T-helper 17 cell (primary cell): ENCODE measurements at places on chromosomes 3 and 15. TPM values are rescaled to one million over a fixed set of nuclear protein-coding genes. Genes with fewer than 3 reads are reported as not detected.

DNA sequence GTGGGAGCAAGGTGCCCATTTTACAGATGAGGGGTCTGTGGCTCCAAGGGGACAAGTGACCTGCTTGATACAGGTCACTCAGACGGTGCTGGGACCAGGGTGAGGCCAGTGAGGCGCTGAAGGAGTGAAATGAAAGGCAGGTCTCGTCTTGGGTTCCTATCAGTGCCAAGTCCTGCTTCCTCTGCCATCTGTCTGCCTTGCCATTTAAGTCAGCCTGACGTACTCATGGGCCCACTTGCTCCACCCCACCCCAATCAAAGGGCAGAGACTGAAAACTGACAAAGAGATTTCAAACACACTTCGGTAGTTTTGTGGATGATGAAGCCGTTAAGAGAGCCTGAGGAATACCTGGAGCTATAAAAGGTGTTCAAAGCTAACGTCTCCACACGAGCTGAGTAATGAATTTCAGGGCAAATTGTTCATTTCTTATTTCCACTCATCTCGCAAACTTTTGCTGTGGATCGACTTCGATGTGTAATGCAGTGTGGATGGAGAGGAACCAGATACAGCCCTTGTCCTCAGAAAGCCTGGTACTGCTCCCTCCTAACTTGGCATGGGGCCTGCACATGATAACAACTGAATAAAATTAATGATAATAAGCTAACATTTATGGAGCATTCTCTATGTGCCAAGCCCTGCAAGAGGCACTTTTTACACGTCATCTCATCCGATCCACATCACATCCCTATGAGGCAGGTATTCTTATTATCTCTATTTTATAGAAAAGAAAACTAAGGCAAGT lies 36.6 kb downstream of the ATP2B2 start:
- no peak for DNase-seq

The AMIGO3 gene
- total RNA-seq, result 0.99 TPM

The PAQR5 gene
- not detected for total RNA-seq

DNA sequence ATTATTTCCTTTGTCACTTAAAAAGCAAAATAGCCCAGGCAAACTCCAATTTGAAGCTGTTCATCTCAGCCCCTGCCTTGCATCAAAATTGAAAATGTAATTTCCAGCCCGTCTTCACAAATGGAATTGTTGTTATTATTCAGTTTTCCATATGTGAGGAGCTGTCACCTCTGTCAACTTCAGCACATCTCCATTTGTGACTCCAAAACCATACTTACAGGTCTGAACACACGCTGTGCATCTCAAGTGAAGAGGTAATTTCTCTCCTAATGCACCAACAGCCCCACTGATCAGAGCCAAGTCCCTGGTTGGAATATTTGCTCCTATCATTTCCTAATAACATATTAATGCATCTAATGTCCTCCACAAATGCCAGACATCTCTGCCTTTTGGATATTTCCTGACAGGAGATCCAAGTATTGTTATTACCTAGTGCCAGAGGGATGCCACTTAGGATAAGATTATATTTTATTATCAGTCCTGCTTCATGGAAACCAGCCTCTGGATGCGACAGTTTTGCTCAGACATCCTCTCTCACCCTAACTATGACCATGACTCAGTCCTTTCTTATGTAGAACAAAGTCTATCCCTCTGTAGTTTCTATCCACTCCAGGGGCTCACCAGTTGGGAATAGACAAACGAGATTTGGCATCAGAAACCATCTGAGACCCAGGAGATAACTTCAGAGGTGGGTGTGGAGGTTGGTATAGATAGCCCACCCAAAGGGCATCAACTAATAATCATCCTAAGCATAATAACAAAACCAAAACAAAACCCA lies 379.8 kb downstream of the VPS13C start:
- no peak for DNase-seq

The TLE3 gene
- 115 TPM for total RNA-seq

The GFM1 gene
- 38.3 TPM for total RNA-seq

- no peak for DNase-seq
These were observed 49.5 kb upstream of the SLC9A9 start for GRCh38 chr3:143897576-143898295.

DNA sequence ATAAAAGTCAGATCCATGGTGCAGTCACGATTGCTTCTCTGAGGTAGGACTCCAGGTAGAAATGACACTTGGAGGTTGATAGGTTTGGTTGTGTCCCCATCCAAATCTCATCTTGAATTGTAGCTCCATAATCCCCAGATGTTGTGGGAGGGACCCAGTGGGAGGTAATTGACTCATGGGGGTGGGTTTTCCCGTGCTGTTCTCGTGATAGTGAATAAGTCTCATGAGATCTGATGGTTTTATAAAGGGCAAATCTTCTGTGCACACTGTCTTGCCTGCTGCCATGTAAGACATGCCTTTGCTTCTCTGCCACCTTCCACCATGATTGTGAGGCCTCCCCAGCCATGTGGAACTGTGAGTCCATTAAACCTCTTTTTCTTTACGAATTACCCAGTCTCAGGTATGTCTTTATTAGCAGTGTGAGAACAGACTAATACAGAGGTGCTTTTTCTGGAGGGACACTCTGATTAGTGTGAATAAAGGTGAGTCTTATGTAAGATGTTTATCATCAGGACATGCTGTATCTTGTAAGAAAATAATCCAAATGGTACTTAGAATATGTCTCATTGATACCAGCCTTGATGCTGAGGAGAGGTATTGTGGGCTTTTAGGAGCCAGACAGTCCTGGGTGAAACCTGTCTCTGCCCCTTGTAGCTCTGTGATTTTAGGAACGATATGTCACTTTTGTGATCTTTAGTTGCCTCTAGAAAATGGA lies 43.0 kb downstream of the SLCO3A1 start:
- DNase-seq, result no peak

GRCh38 chr15:95235033-95235432 lies 1003.7 kb downstream of the MCTP2 start:
- DNase-seq, result no peak

The PRSS50 gene
- not detected for total RNA-seq

- DNase-seq, result no peak
These were observed 488.2 kb upstream of the ROBO2 start for GRCh38 chr3:76551739-76552138.

GRCh38 chr3:59116233-59116537 lies 66.4 kb upstream of the CFAP20DC start:
- no peak for DNase-seq

DNA sequence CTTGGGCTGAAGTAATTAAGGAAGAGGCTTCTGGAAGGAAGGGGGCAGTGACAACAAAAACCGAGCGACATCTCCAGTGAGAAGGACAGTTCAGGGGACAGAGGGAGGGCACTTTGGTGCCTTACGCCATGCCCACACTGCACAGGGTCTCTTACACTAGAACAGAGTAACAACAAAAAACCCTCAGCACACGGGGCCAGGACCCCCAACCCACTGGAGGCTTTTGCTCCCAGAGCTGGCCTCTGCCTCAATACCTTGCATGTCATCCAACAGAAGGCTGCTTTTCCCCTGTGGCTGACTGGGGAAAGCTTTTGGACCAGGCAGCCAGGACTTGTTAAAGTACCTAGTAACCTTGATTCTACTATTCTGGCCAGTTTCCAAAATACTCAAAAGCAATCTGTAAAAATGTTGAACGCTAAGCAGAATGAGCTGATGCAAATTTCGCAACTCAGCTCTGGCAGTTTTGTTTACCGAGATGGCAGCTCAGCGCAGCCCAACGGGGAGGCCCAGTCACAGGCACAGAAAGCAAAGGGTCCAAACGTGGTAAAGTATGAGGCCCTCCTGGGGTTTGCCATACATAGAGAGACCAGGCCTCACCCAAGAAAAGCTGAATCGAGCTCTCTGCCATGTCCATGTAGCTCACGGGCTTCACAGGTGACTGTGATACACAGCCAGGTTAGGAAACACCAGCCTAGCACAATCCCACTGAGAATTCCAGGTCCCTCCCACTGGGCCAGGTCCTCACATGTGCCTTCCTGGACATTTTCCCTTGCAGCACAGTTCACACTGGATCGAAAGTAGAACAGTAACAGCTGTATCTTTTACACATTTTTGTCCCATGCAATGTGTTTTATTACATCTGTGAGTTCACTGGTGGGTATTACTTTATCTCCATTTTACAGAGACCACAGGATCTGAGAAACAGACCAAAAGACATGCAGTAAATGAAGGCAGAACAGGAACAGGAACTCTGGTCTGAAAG lies 6.0 kb downstream of the CHCHD4 start:
- no peak for DNase-seq

The ZNF662 gene
- total RNA-seq, result 1.4 TPM

DNA sequence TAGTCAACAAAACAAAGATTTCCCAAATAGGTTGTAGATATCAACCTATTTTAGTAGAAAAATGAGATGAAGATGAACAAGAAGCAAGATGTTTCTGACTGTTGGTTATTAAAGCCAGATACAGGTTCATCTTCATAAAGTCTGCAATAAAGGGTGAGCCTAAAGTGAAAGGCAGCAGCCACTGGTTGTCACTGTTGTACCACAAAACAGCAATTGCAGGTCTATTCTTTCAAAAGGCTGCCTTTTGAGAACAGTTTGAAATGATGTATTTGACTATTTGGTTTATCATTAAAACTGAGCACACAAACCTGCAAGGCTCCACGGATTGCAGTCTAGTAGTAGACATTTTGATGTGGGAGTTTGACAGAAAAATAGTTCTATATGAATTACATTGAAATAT lies 543.4 kb downstream of the GBE1 start:
- no peak for DNase-seq

DNA sequence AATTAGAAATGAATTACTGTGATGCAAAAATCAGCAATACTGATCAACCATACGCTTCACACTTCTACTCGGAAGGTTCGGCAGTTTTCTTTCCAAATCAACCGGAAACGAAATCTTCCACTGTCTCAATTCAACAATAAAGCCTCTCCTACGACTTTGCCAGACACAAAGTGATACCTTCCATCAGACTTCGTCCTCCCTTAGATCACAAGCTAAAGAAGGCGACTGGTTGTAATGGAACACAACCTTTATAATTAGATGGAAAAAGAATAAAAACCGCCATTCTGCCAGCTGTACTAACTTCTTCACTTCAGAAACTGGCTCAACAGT lies 618 bp downstream of the PARL start:
- no peak for DNase-seq

GRCh38 chr3:52109611-52110301 lies 44.5 kb downstream of the POC1A start:
- no peak for DNase-seq

- no peak for DNase-seq
These were observed 299.9 kb downstream of the UACA start for GRCh38 chr15:70463453-70463834.

The ENTPD3 gene
- not detected for total RNA-seq

GRCh38 chr15:94323076-94323475 lies 91.7 kb downstream of the MCTP2 start:
- no peak for DNase-seq

GRCh38 chr3:122598556-122598955 lies 21.1 kb downstream of the PARP15 start:
- DNase-seq, result no peak

GRCh38 chr15:70254311-70254869 lies 156.7 kb upstream of the TLE3 start:
- no peak for DNase-seq

The SLC27A2 gene
- total RNA-seq, result 0.30 TPM

GRCh38 chr3:172142864-172143451 lies 103.6 kb downstream of the FNDC3B start:
- no peak for DNase-seq

The CCR9 gene
- 4.0 TPM for total RNA-seq

DNA sequence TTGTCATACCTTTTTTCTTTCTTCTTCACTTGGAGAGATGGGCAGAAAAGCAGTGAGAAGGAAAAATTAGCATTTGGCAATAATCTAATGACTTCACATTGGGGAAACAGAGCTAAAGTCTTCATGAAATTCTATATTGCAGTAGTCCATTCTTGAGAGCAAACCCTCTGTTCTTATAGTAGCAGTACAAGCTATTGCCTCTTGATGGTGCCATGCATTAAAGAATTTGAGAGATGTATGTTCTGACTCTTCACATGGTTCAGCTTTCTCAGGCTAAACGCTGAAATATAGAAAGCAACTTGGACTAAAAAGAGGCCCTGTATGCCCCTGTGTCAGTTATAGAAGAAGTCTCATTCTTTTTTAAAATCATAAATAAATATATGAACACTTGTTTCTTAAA lies 36.0 kb downstream of the PHLDB2 start:
- DNase-seq, result no peak

DNA sequence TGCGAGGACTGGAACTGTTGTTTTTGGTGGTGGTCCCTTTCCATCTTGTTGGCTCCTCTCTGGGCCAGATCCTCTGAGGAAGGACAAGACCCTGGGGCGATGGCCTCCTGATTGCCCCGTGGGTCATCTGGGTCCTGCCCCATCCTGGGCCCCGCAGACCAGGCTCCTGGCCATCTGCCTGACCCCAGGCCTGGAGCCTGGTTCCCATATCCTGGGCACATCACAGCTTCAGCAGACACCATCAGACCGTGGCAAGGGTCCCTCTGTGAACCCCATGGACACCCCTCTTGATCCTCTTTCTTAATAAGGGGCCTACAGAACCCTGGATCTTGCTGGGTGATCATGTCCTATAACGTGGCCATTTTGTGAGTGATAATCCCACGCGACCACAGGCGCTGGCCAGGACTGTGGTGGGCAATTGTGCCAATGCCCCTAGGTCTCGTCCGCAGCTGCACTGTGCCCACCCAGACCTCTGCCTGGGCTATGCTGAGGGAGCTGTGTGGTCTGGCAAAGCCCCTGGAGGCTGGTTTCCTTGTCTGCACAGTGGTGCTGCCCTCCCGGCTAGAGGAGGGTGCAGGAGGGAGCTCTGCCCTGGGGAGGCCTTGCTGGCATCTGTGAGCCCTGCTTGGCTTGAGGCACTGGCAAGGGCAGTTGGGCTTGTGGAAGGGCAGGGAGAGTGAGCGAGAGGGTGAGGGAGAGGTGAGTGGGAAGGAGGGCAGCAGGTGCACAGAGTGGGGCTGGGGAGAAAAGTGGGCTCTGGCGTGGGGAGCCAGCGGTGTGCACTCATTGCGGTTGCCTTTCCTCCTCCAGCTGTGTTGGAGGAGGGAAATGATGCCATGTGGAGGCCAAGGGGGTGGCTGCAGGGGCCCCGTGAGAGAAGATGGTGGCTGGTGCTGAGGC lies 53.1 kb upstream of the PRR23E start:
- no peak for DNase-seq

The SLC15A2 gene
- total RNA-seq, result 2.6 TPM

- no peak for DNase-seq
These were observed 58.8 kb downstream of the SMARCC1 start for GRCh38 chr3:47722859-47723258.
